ENCODE measurements at places on chromosomes 13 and 19.

GRCh38 chr13:108044954-108045353, 170.4 kb downstream of the LIG4 start:
- no peak for DNase-seq

GRCh38 chr19:54345938-54346386, 7.0 kb upstream of the LILRA4 start:
- DNase-seq = no peak

- no peak for DNase-seq
Observed at GRCh38 chr13:48533961-48534600, 1.2 kb upstream of the RCBTB2 start.

DNA sequence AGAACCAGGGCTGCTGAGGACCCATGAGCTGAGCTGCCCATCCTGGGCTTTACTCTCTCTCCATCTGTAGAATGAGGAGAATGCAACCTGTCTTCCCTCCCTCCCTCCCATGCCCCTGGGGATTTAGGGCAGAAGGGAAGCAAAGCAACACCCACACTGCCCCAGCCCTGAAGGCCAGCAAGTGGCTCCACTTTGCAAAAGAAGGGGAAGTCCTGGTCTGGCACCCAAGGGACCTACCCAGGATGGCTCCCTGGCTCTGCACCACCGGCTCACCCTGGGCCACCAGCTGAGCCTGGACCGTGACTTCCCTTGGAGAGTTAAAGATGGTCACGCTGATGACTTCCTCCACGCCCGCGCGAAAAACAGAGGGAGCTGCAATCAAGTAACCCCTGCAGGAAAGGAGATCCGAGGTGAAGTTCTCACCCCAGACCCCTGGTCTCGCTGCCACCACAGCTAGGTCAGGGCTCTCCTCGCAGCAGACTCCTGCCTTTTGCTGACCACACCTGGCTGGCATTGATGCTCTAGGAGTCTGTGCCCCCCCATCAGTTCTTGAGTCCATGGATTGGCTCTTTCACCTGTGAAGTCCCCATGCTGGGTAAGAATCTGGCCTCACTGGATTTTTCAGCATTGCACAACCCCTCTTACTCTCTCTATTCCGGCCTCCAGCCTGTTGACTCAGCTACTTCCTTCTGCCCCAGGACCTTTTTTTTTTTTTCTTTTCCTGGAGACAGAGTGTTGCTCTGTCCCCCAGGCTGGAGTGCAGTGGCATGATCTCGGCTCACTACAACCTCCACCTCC, 4.6 kb downstream of the CPAMD8 start:
- no peak for DNase-seq

GRCh38 chr13:45678282-45678681, 23.8 kb upstream of the CBY2 start:
- DNase-seq = no peak

GRCh38 chr19:10079031-10079453, 7.1 kb upstream of the SHFL start:
- DNase-seq = no peak

GRCh38 chr19:7916103-7916954, 1.7 kb downstream of the TGFBR3L start:
- peak; percentile 59 for DNase-seq

GRCh38 chr13:37295071-37295470, 189.6 kb upstream of the CSNK1A1L start:
- DNase-seq = no peak

DNA sequence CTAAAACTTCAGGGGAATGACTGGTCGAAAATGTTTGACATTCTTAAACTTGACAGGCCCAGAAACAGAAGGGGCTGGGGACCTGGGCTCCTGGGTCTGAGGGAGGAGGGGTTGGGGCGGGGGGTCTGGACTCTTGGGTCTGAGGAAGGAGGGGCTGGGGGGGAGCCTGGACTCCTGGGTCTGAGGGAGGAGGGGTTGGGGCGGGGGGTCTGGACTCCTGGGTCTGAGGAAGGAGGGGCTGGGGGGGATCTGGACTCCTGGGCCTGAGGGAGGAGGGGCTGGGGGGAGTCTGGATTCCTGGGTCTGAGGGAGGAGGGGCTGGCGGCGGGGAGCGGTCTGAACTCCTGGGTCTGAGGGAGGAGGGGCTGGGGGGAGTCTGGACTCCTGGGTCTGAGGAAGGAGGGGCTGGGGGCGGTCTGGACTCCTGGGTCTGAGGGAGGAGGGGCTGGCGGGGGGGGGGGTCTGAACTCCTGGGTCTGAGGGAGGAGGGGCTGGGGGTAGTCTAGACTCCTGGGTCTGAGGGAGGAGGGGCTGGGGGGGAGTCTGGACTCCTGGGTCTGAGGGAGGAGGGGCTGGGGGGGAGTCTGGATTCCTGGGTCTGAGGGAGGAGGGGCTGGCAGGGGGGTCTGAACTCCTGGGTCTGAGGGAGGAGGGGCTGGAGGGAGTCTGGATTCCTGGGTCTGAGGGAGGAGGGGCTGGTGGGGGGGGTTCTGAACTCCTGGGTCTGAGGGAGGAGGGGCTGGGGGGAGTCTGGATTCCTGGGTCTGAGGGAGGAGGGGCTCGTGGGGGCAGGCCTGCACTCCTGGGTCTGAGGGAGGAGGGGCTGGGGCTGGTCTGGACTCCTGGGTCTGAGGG, 5.5 kb upstream of the KLK6 start:
- DNase-seq = no peak

DNA sequence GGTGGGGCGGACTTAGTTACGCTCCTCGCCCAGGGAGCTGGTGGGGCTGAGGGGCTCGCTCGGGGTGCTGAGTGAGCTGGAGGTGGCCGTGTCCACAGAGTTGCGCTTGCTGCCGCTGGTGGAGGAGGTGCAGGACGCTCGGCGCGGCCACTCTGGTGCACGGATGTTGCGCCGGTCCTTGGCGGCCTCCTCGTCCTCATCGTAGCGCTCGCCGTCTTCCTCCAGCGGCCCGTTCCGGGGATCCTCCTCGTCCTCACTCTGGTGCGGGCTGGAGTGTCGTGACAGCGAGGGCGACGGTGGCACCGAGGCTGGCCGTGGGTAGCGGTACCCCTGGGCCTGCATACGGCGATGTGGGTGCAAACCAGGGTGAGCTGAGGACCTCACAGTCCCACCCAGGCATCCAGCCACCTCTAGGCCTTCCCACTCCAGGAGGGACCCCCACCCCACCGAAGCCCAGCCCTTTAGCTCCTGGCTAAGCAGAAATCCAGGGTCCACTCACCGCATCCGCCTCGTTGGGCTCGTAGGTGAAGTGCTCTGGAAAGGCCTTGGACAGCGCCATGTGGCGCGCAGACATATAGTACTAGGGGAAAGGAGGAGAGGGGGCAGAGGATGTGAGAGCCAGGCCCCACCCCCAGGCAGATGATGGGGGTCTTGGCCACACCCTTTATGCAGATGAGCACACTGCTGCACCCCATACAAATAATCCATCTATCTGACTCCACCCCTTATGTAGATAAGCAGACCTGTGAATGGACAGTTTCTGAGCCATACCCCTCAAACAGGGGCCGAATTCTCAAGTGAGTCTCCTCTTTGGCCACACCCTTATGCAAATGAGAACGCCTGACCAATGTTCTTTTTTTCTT, 4.4 kb downstream of the FTL start:
- no peak for DNase-seq

- DNase-seq = peak; percentile 29
Observed at GRCh38 chr19:12995596-12996405, 526 bp downstream of the NFIX start.

GRCh38 chr13:95298169-95298965, 2.9 kb downstream of the ABCC4 start:
- no peak for DNase-seq

- no peak for DNase-seq
Observed at GRCh38 chr13:40508767-40509342, 157.6 kb downstream of the FOXO1 start.

- no peak for DNase-seq
Observed at GRCh38 chr13:49246850-49247642, 679 bp upstream of the CDADC1 start.

GRCh38 chr13:79289571-79289970, 116.5 kb downstream of the RBM26 start:
- no peak for DNase-seq

DNA sequence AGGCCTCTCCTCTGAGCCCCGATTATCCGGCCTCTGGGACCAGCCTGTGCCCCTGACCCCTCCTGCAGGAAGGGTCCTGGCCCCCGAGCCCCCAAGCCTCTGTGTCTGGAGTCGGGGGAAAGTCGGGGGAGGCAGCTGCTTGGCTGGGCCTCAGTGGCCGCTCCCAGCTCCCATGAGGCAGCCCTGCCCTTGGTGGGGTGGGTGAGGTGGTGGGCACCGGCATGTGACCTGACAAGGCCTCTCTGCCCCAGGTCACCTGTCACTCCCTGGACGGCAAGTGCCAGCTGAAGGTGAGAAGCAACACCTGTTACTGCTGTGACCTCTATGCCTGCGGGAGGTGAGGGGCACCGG, 41.5 kb downstream of the TMEM255B start:
- no peak for DNase-seq

DNA sequence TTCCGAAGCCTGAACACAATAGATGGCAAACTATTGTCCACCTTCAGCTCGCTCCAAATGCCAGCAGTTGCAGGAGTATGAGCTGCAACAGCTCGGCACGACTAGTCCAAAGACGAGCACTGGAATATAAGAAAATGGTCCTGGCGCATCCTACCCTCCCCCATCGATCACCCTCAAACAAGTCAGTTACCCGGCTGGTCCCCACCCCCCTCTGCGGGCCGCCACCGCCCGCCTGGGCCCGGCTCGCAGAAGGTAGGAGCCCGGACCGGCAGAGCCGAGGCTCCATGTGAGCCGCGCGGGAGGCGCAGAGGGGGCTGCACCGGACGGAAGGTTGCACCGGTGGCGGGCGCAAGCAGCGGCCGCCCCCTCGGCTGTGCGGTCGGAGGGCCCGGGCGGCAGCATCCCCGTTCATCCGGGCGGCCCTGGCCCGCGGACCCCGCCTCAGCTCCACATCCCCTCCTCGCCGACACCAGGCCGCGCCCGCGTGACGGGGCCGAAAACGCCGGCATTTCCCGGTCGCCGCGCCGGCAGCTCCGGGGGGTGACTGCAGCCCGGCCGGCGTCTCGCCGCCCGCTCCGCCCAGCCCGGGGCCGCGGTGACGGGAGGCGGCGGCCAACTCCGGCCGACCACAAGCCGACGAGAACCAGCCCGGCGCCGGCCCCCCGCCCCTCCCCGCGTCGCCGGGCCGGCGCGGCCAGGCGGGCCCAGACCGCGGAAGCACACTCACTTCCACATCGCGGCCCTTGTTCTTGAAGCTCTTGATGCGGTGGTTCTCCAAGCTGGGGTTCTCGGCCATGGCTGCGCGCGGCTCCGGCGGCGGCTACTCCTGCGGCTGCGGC, 552 bp downstream of the KPNA3 start:
- DNase-seq = peak; percentile 50

GRCh38 chr13:106230450-106230849, 305.0 kb downstream of the EFNB2 start:
- no peak for DNase-seq

GRCh38 chr19:52198678-52199077, 8.8 kb downstream of the PPP2R1A start:
- DNase-seq = no peak

GRCh38 chr13:20519875-20520274, 5.8 kb downstream of the CRYL1 start:
- DNase-seq = no peak

GRCh38 chr13:53198017-53198416, 169.4 kb downstream of the OLFM4 start:
- no peak for DNase-seq

DNA sequence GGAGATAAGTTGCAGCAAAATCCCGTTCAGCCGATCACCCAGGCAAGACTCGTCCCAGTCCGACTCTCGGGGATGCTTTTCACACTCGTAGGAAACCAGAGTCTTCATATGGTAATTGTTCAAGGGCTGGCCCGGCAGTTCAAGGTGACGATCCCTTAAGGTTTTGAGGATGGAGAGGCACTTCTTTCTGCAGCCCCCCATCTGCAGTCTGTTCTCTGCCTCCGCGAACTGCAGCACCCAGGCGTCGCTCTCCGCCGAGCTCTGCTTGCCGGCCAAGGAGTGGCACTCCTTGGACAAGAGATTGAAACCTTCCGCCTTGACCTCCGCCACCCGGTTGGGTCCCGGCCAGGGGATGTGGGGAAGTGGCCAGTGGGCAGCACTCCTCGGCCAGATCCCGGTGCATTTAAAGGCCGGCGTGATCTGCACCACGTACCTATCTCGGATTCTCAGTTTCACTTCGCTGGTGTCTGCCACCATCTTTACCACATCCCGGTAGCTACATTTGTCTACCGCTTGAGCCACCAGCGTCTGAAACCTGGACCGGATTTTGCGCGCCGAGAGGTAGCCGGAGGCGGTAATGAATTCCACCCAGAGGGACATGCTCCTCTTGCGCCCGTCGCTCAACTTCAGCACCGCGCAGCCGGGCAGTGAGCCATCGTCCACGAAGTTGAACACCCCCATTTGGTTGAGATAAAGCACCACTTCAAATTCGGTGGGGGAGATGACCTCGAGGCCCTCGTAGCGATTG, 1.1 kb downstream of the MAB21L1 start:
- no peak for DNase-seq

DNA sequence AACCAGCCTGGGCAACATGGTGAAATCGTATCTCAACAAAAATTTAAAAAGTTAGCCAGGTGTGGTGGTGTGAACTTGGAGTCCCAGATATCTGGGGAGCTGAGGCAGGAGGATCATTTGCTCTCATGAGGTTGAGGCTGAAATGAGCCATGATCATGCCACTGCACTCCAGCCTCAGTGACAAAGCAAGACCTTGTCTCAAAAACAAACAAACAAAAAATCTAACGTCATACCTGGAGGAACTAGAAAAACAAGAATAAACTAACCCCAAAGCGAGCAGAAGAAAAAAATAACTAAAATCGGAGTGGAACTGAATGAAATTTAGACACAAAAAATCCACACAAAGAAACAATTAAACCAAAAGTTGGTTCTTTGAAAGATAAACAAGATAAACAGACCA, 1885.1 kb downstream of the OLFM4 start:
- no peak for DNase-seq

GRCh38 chr13:28640861-28641599, 17.9 kb upstream of the POMP start:
- no peak for DNase-seq

- DNase-seq = no peak
Observed at GRCh38 chr19:11102944-11103343, 13.7 kb downstream of the LDLR start.

- no peak for DNase-seq
Observed at GRCh38 chr13:66977161-66977560, 253.0 kb downstream of the PCDH9 start.

DNA sequence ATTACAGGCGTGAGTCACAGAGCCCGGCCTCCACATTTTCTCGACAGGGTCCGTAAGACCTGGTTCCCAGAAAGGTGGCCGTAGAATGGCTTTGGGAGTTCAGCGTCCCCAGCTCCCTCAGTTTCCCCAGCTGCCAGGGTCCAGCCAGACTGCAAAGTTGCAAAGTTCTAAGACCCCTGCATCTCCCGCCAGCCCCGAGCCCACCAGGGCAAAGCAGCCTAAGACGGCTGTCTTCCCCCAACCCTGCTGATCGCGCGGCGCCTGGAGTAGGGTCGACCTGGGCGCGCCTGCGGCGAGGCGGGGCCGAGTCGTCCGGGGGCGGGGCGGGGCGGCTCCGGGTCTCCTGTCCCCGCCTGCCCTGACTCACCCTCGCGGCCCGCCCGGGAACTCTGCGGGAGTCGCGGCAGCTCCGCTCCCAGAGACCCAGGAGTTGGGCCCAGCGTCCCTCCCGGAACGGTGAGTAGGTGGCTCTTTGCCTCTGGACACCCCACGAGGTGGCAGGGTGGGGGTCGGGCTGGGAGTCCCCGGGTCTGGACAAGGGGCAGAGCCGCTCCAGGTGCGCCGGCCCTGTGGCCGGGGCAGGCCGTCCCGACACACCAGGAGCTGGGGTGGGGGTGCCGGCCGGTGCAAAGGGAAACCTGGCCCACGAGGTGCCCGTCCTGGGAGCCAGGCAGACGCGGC, at the start of gene LRRC8E:
LRRC8E (plus strand) TSS at position 366 of the 681 bp plus-strand sequence. CDS start 7,094 bp downstream, outside the sequence.
- peak; percentile 57 for DNase-seq

GRCh38 chr19:7973883-7974282, 30.4 kb upstream of the TIMM44 start:
- DNase-seq = no peak
